ENCODE measurements at places on chromosomes 2 and 18.

DNA sequence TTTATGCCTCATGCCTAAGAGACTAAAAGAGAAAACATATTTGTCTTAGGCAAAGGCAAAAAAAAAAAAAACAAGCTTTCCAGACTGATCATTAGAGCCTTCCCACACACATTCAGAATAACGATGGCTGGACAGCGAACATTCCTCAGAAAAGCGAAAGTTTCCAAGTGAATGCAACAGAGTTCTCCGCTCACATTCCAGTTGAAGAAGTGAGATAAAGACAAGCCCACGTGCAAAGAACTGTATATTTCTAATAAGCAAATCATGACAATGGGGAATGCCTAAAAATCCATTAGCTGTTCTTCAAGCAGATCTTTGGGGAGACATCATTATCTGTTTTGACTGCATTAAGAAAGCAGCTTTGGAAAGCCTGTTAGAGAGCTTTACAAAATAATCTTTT is 347.9 kb downstream of the METTL4 start:
- no peak for ATAC-seq

- no peak for ATAC-seq
Measured at GRCh38 chr18:79538635-79539034, 141.0 kb upstream of the CTDP1 start.

- ATAC-seq = no peak
Measured at GRCh38 chr2:227932403-227932802, 61.0 kb downstream of the DAW1 start.

DNA sequence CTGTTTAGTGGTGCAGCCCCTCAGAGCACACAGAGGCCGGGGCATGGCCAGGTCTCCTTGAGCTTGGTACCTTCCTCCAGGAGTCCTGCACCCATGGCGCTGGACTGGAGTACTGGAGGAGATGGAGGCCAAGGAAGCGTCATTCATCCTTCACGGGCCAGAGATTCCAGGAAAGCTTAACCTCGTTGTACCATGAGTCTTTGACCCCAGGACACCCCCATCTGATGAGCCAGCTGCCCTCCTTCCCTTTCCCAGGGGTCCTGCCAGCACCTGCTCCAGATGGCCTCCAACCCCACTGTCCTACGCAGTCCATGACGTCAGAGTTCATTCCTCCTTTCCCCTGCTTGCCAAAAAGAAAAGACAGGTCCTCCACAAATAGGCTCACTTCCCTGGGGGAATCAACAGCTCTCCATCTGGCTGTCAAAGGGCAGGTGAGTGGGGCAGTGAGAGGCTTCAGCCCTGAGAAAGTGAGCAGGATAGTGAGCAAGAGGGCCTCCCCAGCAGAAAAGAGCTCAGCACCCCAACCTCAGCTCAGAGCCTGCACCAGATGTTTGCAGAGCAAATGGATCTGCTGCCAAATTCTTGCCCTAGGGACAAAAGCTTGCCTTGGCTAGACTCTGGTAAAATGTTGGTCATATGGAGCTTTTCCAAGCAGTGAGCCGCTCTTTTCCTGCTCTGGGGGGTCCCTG is 4.5 kb upstream of the NPPC start:
- no peak for ATAC-seq

- no peak for ATAC-seq
Measured at GRCh38 chr2:225328192-225328591, 71.3 kb upstream of the NYAP2 start.

DNA sequence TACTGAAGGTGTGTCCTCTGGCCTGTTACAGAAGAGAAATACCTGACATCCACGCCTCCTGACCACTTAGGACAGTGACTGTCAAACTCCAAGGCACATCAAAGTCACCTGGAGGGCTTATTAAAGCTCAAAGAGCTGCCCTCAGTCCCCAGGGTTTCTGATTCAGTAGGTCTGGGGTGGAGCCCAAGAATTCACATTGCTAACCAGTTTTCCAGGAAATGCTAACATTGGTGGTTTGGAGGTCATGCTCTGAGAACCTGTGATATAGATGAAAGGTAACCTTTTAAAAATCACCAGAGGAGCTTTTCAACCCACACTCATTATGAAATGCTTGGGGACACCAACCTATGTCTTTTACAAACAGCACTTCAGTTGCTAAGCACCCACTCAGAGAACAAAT is 172.3 kb downstream of the ALK start:
- no peak for ATAC-seq

DNA sequence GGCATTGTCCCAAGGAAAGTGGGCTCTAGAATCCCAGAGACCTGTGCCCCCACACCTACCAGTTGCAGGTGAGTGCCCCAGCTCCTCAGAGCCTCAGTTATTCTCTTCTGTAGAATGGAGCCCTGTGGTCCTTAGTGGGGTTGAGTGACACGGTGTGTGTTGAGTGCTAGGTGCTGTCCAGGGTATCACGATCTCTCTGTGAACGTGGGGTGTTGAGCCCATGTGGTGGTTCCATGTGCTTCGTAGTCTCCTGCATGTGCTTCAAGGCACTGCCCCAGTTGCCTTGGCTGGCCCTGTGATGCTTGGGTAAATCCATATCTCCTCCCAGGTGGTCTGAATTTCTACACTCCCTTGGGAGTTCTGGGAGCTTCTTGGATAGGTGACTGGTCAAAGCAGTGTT is 54.9 kb downstream of the SH3RF3 start:
- ATAC-seq = no peak

DNA sequence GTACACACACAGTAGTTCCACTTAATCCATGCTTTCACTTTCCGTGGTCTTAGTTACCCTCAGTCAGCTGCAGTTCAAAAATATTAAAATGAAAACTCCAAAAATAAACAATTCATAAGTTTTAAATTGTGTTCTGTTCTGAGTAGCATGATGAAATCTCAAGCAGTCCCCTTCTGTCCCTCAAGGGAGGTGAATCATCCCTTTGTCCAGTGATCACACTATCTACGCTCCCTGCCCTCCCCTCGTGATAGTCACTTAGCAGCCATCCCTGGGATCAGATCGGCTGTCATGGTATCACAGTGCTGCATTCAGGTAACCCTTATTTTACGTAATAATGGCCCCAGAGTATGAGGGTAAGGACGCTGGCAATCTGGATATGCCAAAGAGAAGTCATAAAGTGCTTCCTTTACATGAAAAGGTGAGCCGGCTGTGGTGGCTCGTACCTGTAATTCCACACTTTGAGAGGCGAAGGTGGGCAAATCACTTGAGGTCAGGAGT is 5.8 kb upstream of the RTN4 start:
- no peak for ATAC-seq

GRCh38 chr2:159553727-159554126 is 62.6 kb downstream of the BAZ2B start:
- ATAC-seq = no peak

GRCh38 chr2:171807831-171808393 is 86.1 kb downstream of the SLC25A12 start:
- ATAC-seq = no peak

DNA sequence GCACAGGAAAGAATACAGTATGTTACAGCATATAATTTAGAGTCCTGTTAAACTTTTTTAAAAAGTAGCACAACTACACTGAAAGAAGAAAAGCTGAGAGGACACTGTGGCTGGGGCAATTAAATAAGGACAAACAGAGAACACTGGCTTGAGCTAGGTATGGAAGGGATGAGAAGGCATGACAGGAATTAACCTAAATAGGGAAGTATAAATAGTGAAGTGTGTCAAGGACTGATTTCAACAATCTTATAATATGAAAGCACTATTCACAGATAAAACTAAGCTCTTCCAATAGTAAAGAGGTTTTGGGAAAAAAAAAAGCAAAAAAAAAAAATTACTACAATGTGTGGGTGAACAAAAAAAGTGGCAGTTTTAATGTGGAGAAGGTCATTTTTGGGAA is 45.5 kb downstream of the PPP3R1 start:
- ATAC-seq = no peak

DNA sequence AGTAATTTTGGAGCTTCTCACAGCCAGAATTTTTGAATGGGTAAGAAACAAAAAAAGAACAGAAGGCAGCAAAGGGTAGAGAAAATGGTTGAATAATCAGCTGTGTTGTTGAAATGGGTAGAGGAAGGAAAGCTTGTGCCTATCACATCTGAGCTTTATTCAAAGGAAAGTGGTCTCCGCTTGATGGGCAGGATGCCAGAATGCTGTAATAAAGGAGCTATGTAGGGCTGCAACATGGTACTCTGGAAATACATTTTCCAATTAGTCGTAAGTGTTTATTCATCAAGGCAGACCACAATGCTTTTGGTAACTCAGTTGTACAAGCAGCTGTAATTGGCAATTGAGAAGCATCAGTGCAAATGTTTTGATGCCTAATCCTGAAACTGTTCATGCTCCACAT is 196.9 kb downstream of the ICOS start:
- no peak for ATAC-seq

- ATAC-seq = no peak
Measured at GRCh38 chr2:136282251-136282650, 164.3 kb upstream of the CXCR4 start.

DNA sequence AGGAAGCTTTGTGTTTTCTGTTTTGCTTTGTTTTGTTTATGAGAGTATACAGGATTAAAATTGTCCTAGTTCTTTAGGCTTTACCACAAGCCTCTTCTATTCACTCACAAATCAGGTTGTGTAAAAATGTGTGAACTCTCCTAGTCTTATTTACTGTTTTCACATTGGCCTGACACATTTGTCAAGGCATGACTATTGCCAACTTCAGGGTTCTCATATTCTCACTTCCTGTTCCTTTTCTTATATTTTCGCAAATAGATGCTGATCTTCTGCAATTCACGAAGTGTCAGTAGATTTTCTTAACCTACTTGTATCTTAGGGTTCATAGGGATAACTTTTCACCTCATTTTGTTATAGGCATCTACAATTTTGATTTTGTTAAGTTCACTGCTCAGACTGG is 67.1 kb downstream of the CCDC102B start:
- no peak for ATAC-seq
